ENCODE measurements at places on chromosomes 12 and 14. TPM values are rescaled to one million over a fixed set of nuclear protein-coding genes. Genes with fewer than 3 reads are reported as not detected.

- H3K4me3 ChIP-seq = no peak overlapping the region
- no peaks in the 10 kb centered on the region for H3K36me3 ChIP-seq
- H3K27ac ChIP-seq = peak overlapping the region; percentile 87
- H3K27me3 ChIP-seq = no peaks in the 10 kb centered on the region
- no peaks in the 10 kb centered on the region for H3K4me1 ChIP-seq
- DNase-seq = peak; percentile 89
Observed at GRCh38 chr14:74524076-74524811, 30.7 kb downstream of the ISCA2 start.

DNA sequence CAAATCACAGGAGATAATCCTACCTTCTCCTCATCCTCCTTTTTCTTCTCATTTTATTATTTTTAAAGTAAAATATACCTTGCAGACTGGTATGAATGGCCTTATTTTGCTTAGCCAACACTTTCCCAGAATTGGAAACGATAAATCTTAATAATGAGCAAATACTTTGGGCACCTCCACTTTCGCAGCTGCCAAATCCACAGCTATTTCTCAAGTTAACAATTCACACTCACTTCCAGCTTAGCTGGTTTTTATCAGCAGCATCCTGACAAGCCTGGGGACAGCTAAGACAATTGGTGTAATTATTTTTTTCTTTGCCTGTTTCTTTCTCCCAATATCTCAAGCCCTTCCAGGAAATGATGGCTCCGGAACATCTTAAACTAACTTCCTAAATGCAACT is 867.5 kb upstream of the TMEM132C start:
- H3K36me3 ChIP-seq = no peaks in the 10 kb centered on the region
- H3K27ac ChIP-seq = no peak overlapping the region
- H3K4me1 ChIP-seq = no peaks in the 10 kb centered on the region
- no peaks in the 10 kb centered on the region for H3K27me3 ChIP-seq

- H3K4me3 ChIP-seq = peak overlapping the region; percentile 99
- H3K4me1 ChIP-seq = peaks cover 5% of the 10 kb centered on the region
- peak; percentile 69 for DNase-seq
Observed at GRCh38 chr14:103628221-103628683, 759 bp upstream of the KLC1 start.

DNA sequence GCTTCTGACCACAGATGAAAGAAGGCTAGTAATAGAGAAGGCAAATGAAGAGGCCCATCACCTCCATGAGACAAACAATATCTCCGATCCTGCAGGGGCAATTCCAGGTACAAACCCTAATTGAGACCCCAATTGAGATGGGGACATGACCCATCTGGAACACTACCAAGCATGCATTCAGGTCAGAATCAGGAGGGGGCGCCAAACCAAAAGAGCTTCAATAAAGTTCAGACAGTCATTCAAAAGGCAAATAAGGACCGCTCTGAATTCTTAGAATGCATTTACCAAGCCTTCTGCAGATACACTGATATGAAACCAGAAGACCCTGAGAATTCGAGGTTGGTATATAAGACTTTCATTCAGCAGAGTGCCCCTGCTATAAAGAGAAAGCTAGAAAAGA is 10.2 kb upstream of the EDDM3B start:
- H3K4me3 ChIP-seq = no peak overlapping the region
- no peak overlapping the region for H3K27ac ChIP-seq
- H3K4me1 ChIP-seq = no peaks in the 10 kb centered on the region
- no peak for DNase-seq
- no peaks in the 10 kb centered on the region for H3K36me3 ChIP-seq
- H3K27me3 ChIP-seq = no peaks in the 10 kb centered on the region

DNA sequence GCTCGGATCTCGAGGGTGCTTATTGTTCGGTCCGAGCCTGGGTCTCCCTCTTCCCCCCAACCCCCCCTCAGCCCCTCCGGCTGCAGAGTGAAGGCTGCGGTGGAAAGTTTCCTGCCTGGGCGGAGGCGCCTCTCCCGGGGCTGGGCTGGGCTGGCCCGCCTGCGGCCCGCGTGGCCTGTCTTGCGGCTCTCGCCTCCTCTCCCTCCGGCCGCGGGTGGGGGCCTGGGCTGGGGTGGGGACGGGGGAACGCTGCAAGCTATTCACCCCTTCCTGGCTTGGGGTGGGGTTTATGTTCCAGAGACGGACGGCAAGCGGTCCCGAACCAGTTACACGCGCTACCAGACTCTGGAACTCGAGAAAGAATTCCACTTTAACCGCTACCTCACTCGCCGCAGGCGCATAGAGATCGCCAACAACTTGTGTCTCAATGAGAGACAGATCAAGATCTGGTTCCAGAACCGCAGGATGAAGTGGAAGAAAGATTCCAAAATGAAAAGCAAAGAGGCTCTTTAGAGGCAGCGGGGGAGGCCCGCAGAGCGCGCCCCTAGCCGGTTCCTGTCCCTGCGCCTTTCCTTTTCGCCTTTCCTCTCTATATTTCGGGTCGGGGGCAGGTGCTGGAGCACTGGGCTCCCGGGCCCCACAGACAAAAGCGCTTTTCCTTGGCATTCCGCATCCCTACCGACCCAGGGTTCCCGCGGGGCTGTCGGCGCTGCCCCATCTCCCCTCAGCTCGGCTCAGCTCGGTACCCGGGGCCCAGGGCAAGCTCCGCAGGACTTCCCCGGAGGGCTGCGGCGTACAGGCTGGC is 1.3 kb downstream of the HOXC5 start:
- peaks cover 12% of the 10 kb centered on the region for H3K4me1 ChIP-seq
- H3K4me3 ChIP-seq = peak overlapping the region; percentile 73
- no peaks in the 10 kb centered on the region for H3K36me3 ChIP-seq
- no peaks in the 10 kb centered on the region for H3K27me3 ChIP-seq
- DNase-seq = no peak

The SCNN1A gene
- 1.3 TPM for total RNA-seq

Measured in breast epithelium (tissue), 4 donors.